ENCODE measurements at places on chromosomes 5 and 9.

DNA sequence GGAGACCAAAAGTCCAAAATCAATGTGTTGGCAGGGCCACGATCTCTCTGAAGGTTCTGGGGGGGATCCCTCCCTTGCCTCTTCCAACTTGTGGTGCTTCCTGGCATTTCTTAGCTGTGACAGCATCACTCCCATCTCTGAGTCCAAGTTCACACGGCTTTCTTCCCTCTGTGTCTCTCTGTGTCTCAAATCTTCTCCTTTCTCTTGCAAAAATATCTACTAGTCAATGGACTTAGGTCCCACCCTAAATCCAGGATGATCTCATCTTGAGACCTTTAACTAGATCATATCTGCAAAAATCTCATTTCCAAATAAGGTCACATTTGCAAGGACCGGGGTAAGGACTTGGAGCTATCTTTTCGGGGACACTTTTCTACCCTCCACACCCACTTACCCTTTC is 186.1 kb downstream of the HSD17B3 start:
- no peak for DNase-seq

- no peak for DNase-seq
Measured at GRCh38 chr5:58965677-58966414, 383.0 kb downstream of the RAB3C start.

DNA sequence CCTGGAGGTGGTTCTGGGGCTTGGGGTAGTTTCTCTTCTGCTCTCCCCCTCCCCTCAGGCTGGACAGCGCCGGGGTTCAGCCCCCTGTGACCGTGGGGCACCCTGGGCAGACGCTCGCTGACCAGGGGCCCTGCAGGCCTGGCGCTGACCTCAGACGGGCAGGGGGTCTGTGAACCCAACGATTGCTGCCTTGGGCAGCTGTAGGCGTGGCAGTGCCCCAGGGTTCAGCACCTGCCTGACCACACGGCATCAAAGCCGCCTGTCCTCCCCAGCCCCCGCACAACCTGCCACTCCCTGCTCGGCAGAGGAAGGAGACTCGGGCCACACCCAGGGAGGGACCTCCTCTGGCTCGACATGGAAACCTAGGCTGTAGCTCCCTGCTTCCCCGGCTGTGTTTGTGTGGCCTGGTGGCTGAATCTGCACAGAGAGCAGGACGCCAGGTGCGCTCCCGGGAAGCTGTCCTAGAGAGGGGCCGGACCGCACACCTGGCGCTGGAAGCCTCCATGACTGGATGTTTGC is 12.2 kb downstream of the LCN12 start:
- no peak for DNase-seq

- DNase-seq = no peak
Measured at GRCh38 chr9:81652058-81652687, 37.2 kb downstream of the TLE1 start.

DNA sequence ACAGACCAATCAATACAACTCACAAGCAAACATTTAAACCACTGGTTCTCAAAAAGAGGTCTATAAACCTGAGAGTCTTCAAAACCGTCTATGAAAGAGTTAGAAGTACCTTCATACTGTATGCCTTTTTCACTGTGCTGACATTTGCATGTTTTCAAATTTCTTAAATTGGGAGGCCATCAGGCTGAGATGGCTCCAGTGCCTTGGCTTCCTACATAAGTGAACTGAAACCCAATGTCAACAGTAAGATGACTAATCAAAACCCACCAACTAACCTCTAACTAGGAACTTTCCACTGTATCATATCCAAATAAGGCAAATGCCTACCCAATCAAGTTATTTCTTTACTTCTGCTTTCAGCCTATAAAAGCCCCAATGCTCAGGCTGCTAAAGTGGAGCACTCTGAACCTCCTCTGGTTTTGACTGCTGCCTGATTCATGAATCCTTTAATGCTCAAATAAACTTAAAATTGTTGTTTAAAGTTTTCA is 35.1 kb downstream of the FAM13B start:
- DNase-seq = no peak

DNA sequence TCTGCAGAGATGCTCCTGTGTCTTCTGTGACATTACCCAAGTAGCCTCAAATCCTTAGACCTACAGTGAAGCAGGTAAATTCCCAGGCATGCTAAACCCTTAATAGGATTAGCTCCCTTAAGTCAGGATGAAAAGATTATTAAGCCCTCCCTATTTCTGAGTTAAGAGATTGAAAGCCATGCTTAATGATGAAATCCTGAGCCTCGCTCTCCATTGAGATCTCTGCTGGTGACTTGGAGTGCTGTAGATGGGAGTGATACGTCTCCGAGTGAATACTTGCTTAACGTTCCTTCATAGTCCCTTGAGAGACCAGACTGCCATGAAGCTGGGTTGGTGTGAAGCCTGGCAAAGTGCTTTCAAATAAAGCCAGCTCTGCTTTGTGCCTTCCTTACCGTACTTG is 34.2 kb downstream of the AOPEP start:
- no peak for DNase-seq

- DNase-seq = no peak
Measured at GRCh38 chr5:168592014-168592368, 12.8 kb upstream of the PANK3 start.

- DNase-seq = no peak
Measured at GRCh38 chr5:68253624-68254585, 38.3 kb downstream of the PIK3R1 start.

DNA sequence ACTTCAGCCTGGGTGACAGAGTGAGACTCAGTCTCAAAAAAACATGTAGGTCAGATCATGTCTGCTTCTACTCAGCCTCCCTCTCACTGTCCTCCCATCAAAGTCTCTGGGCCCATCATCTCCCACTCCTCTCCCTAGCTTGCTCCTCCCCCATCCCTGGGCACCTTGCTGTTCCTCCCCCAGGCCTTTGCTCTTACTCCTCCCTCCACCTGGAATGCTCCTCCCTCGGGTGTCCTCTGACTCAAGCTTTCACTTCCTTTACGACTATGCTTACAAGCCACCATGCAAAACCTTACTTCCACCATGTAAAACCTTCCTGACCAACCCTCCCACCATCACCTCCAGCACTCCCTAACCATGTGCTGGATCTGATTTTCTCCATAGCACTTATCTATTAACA is 51.5 kb downstream of the MTMR12 start:
- DNase-seq = no peak

DNA sequence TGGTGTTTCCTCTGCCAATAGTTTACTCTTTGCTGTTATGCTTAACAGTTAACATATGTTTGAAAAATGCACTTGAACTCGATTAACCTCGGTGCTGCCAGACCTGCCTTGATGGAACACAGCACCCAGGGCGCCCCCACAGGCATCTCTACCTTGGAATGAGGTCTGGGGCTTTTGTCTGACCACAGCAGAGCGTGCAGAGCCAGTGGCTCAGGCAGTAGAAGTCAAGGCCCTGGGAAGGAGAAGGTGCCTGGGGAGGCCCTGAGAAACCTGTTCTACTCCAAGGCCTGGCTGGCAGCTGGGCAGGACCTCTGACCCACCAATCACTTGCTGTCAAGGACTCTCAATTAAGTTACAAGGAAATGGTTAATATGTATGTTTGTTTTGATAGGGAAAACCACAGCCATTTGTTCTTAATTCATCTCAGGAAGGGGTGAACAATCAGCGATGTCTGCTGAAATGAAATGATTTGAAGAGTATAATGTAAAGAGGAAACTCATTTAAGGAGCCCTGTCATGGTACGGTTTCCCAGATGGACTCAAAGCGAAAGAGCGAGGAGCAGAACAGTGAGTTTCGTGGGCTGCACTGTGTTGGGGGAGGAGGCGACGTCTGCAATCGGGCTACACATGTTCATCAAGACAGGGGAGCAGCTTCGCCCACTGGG is 21.9 kb downstream of the MACROH2A1 start:
- no peak for DNase-seq

DNA sequence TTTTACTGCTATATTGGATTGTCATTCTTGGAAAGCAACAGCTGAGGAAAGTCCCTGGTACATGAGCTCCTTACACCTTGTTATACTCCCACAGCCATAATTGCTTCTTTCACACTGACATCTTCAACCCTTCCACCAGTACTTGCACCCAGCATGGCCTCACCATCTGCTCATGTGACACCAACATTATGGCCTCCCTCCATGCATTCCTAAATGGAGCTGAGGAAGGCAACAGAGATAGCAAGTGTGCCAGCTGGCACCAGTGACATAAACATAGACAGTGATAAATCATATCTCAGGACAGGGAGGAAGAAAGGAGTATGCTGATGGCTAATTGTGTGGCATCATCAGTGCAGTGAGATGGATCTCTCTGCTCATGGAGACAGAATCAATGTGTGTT is 119.5 kb downstream of the BAAT start:
- DNase-seq = no peak

DNA sequence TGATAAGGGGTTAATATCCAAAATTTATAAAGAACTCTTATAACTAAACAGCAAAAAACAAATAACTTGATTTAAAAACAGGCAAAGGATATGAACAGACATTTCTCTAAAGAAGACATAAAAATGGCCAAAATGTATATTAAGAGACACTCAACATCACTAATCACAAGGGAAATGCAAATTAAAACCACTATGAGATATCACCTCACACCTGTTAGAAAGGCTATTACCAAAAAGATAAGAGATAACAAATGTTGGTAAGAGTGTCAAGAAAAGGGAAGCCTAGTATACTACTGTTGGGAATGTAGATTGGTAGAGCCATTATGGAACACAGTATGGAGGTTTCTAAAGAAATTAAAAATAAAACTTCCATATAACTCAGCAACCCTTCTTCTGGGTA is 19.4 kb upstream of the SH3TC2 start:
- no peak for DNase-seq

GRCh38 chr9:76680716-76681425 is 83.4 kb upstream of the PCA3 start:
- DNase-seq = no peak

- DNase-seq = no peak
Measured at GRCh38 chr9:137731216-137731946, 112.6 kb downstream of the EHMT1 start.

DNA sequence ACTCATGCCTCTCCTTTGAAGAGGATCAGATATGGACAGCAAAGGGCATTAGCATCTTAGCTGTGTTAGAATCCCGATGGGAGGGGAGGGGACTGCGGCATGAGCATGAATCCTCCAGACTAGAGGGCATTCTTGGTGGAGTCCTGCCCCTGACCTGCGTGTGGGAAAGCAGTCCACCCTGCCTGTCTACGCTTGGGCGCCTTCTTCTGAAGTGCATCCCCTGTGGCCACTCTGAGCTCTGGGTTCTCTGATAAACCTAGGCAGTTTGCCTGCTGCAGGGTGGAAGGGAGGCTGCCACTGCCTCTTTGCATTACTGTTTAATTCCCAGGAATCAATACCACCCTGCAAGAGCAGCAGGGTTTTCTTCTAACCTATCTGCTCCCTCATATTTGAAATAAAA is 169.3 kb downstream of the INSYN2B start:
- no peak for DNase-seq

GRCh38 chr5:10138395-10139057 is 111.2 kb downstream of the ATPSCKMT start:
- DNase-seq = no peak

DNA sequence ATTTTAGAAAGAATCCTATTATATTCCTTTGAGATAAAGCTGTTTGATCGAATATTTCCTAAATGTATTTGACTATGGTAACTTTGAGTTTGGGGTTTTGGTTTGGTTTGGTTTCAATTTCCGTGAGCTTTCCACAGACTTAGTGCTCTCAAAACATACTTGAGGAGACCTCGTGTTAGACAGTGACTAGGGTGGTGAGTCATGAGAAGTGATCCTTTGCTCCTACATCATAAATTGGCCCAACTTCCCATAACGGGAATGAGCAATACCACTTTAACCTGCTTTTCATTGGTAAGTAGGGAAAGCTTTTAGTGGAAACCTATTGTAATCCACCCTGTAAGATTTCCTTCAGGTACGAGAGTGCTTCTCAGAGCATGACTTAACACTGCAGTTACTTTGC is 3.8 kb upstream of the RASEF start:
- DNase-seq = no peak

GRCh38 chr9:136538599-136539426 is 7.0 kb downstream of the NOTCH1 start:
- peak; percentile 38 for DNase-seq

DNA sequence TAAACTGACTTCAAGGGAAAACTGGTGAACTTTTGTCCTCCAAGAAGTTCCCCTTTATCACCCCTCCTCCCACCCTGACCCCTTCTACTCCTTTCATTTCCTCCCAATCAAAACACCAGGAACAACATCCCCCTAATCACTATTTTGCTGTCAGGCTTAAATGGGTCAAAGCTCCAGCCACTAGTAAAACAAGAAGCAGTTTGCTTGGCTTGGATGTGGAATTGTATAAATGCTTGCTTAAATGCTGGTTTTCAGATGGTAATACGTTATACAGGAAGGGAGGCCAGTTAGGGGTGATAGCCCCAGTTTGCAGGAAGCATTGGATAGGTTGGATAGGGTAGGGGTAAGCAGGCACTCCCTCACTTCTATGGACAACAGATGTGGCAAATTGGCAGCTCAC is 473.6 kb downstream of the AGTPBP1 start:
- no peak for DNase-seq

DNA sequence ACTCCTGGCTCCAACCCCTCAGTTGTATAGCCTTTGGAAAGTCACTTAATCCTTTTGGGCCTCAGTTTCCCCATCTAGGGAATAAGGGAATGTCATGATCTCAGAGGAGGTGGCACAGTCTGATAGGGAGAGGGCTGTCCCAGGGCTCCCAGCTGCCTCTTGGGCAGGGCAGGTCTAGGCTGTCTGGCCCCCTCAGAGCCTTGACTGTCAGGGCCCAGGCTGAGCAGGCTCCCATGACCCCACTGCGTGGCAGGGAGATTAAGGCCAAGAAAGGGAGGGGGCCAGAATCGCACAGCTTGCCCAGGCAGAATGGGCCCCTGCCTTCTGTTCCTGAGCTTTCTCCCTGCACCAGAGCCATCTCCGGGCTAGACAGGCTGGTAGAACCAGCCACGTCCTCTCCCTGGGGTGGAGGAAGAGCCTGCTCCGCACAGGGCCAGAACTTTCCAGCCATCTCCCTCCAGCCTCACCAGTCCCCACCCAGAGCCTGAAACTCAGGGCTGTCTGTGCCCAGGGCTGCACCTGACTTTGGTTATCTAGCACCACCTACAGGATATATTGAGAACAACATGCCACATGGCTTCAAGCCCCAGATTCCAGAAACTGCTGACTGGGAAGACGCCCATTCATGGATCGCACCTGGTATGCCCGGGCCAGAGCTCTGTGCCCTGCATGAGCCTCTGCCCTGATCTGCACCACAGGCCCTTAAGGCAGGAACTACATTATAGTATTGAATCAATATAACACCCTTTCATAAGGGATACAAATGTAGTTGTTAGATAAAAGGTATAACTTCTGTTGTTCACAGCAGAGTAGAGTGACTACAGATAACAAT is 32.1 kb downstream of the NAIF1 start:
- DNase-seq = peak; percentile 37

GRCh38 chr5:66828548-66829357 is 232.6 kb downstream of the MAST4 start:
- peak; percentile 36 for DNase-seq

DNA sequence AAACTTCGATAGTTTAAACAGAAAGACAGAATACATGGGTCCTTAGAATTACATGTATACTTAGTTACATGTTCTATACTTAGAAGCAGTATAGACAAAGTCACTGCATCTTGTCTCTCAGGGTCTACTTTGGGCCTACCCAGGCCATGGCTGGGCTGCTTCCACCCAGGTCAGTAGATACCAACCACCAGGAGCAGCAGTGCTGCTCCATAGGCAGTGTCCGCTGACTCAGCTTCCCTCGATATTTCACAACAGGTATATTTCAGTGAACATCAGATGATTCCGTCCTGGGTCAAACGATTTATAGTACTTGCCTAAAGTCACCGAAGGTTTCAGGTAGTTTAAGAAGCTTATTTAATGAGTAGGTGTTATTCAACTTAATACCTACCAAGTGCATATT is 18.0 kb downstream of the IARS1 start:
- no peak for DNase-seq
